ENCODE measurements at places on chromosomes 6 and 20.

- DNase-seq, result no peak
These were observed 47.5 kb downstream of the EFCAB8 start for GRCh38 chr20:32906200-32906599.

- DNase-seq, result no peak
These were observed 7.9 kb downstream of the RREB1 start for GRCh38 chr6:7115543-7116231.

DNA sequence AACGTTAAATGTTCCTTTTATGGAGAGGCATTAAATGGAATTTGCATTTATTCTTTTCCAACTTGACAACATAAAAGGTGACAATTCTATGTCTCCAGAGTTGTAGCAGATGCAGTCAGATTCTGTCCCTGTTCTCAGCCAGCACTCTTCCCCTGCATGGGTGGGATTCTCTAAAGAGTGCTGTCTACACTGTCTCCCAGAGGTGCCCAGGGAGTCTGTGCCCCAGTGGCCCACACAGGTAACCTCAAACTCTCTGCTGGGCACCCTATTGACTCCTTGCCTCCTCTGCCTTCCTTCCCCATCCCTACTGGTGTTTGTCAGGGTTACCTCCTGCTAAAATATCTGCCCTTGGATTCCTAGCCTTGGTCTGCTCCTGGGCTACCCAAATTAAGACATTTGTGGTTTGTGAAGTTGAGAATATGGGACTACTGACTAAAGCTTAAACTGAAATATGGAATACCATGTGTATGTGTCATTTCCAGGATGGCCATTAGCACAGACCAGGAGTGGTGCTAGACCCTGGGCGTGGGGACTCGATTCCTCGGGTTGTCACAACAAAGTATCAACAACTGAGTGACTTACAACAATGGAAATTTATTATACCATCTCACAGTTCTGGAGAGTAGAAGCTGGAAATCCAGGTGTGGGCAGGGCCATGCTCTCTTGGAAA, 284.7 kb downstream of the CDH26 start:
- no peak for DNase-seq

GRCh38 chr20:35465976-35466375, 10.6 kb downstream of the CEP250 start:
- no peak for DNase-seq

GRCh38 chr20:10277616-10278015, 59.0 kb downstream of the SNAP25 start:
- no peak for DNase-seq

DNA sequence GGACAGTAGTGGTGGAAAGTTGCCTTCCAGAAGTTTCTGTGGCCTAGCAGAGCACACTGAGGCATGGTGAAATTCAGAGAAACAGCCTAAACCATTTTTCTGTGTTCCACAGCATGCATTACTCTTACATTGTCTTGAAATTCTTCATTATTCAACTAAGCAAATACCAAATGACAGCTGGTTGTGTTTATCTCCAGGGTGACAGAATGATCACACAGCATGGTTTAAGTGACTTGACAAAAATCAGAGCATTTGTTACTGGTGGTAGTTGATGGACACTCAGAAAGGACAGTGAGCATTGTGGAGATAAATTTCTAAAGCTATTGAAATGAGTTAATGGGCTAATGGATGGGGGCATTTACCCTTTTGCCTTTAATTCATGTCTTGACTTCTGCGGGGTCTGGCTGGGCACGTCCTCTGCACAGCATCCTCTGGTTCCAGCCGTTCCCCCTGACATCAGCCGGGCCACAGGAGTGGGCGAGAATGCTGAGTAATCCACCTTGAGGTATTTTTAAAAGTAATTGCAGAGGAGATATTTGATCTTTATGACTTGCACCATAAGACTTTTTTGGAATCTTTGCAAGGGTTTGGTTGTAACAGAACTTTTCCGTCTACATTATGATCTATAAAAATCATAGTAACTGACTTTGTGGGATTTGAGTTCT, 78.9 kb upstream of the SCP2D1 start:
- no peak for DNase-seq

GRCh38 chr6:90218959-90219208, 77.8 kb downstream of the BACH2 start:
- no peak for DNase-seq

- DNase-seq, result no peak
These were observed 682.0 kb downstream of the GRIK2 start for GRCh38 chr6:102075539-102075938.

DNA sequence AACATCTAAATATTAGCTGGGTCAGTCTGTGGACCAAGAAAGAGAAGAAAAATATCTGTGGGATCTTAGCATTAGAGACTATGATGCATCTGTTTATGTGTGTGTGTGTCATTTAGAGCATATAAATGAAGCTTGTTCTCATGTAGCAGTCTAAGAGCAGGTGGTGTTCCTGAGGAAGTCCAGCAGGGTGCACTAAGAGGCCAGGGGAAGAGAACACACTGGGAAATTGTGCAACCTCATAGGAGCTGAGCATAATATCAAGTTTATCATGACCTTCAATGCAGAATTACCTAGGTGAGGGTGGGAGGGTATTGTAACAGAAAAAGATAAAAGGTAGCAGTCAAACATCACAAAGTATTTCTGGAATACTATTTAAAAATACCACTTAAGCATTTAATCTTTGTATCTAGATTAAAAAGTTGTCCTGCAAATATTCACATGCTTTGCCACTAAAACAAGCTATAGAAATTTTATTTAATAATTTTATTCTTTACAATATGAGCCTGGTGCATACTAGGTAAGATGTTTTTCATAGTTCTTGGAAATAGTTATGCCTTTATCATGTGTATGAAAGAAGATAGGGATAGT, 80.5 kb downstream of the SMPDL3A start:
- no peak for DNase-seq

GRCh38 chr20:3340443-3340842, 67.0 kb downstream of the DNAAF9 start:
- no peak for DNase-seq

GRCh38 chr6:79399499-79399898, 137.7 kb downstream of the LCA5 start:
- no peak for DNase-seq

GRCh38 chr20:35312318-35312717, 20.1 kb upstream of the FAM83C start:
- DNase-seq, result no peak

GRCh38 chr6:72922401-72922800, 300.5 kb downstream of the KCNQ5 start:
- no peak for DNase-seq

DNA sequence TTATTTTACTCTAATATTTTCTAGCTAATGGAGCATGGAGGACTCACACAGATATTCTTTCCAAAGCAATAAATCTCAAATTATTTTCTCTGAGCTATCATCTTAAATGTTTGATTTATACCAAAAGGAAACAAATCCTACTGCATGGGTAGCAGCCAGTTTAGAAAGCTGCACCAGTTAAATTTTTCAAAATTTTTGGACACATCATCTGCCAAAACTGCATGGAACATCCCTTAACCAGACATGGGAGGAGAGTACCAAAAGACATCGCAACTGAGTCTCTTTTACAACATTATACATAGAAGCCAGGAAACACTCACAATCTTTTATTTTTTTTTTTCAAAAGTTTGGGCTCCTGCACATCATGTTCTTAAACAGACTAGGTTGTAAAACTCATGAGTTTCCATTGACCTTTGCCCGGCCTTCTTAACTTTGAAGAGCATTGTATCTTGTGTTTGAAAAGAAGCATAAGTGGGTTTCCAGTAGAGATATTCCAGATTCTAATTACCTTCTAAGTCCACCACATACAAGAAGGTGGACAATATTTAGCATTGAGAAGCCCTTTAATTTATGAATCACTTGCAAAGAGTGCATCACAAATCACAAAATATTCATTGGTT, 87.7 kb upstream of the HMGCLL1 start:
- no peak for DNase-seq

DNA sequence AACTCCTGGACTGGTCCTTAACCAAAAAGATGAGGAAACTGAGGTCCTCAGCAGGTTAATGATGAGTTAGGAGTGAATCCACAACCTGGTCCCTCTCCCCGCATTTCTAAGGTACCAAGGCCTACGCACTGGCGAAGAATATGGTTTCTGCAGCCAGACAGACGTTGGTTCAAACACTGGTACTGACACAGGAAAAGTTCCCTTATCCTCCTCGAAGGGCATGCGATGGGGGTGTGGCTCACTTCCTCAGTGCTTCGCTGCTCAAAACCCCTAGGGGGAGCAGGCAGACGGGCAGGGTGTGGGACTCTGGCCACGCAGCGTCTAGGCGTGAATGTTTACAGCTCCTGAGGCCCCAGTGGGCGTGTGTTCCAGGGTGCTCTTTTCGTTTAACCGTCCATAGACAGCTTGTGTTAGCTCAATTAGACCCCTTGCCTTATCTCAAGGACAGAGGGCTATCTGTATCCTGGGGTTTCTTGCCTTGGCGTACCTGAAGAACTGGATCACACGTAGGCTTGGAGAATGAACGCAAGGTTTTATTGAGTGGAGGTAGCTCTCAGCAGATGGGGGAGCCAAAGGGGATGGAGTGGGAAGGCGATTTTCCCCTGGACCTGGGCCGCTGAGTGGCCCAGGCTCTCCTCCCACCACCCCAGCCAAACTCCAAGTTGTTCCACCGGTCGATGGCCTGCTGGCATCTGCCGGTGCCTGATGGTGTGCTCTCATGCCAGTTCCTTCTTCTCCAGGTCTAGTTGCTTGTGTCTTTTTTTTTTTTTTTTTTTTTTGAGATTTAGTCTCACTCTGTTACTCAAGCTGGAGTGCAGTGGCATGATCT, 31.8 kb upstream of the PTPN1 start:
- DNase-seq, result peak; percentile 68

- DNase-seq, result no peak
These were observed 121.6 kb downstream of the PREX1 start for GRCh38 chr20:48706116-48706656.

- no peak for DNase-seq
These were observed 157.6 kb downstream of the LAMP5 start for GRCh38 chr20:9672027-9672426.

DNA sequence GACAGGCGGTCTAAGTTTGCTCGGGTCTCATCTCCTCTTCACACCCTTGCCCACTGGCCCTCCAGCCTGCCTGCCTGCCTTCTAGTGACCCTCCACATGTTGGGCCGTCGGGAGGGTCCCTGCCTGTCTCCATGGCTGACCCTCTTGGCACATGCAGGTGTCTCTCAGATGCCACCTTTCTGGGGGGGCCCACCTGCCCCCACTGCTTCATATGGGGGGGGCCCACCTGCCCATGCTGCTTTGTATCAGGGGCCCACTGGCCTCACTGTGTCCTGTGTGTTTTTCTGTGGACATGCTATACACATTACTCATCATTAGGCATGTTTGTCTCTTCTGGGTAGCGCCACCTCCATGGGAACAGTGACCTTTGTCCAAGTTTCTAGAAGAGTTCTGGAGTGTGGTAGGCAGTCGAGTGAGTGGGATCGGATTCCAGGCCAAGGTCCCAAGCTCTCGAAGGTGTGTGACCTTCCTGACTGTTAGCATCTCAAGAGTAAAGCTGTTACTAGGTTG, 40.4 kb upstream of the KIF25 start:
- no peak for DNase-seq

- DNase-seq, result no peak
These were observed 70.1 kb upstream of the TULP4 start for GRCh38 chr6:158242071-158242606.

DNA sequence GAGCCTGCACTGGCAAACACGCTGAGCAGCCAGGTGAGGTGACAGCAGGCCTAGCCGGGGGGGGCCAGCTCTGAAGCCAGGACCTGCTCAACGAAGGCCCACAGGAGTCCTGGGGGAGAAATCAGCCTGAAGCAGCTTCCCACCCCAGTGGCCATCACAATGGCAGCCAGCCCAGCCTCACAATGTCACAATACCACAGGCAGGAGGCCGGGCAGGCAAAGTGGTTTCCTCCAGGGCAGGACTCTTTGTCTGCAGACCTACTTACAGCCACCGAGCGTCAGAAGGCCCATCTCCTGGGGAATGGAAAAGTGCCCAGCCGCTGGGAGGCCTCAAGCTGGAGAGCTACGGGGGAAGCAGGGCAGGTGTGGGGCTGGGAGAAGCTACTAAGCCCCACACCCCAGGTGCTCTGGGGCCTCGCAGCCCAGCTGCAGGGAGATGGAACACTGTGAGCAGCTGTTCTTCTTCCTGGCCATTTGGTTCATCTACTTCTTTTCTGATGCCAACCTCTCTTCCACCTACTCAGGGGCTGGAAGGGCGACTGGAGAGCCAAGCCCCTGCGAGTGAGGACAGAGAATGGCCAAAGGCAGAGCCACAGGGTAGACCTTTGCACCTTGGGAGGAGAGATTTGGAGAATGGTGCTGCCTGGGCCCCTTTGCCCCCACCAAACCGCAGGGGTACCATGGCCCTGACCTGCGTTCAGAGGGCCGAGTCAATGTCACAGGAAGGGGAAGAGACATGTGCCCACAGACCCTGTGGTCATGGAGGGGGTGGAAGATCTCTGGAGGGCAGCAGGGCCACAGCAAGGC, 22.3 kb upstream of the AVP start:
- no peak for DNase-seq

DNA sequence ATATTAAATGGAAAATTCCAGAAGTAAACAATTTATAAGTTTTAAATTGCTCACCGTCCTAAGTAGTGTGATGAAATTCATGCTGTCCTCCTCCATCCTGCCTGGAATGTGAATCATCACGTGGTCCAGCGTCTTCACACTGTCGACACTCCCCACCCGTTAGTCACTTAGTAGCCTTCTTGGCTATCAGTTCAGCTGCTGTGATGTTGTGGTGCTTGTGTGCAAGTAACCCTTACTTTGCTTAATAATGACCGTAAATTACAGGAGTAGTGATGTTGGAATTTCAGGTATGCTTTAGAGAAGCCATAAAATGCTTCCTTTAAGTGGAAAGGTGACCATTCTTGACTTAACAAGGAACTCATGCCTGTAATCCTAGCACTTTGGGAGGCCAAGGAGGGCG, 25.2 kb downstream of the RIOK1 start:
- DNase-seq, result no peak

GRCh38 chr6:137155830-137156229, 17.6 kb downstream of the IL22RA2 start:
- no peak for DNase-seq

DNA sequence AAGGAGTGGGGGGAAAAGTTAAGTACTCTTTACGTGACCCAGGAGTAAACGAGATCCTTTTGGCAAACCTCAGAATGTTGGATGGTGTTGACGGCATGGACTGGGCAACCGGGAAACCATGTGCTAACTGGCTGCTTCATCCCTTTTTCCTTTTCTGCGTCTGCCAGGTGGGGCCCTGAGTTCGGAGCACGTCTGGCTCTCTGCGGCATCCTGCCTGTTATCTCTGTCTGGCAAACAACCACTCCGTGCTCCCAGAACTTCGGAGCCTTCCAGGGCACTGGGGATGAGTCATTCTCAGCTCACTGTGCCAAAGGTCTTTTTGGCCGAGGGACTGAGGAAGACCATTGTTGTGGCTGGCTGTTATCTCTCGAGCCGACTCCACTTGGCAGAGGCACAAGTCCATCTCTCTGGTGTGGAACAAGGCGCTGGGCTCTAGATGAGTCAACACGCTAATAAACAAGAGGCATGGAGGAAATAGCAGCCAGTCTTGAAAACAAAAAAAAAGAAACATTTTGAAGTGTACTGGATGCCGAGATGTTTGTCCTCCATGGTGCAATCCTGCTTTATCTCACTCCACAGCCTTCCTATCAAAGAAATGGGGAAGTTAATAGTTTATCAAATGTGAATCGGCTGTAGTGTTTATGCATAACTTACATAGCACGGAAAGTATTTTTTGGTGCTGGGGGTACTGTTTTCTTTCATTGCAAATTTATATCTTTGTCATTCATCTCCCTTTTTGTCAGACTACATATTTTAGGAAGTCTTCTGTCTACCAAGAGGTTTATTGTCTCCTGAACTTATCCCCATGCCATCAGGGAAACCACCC, 64.6 kb upstream of the TXNDC5 start:
- no peak for DNase-seq

Measured in activated T-cell treated with anti-CD3 and anti-CD28 coated beads for 48 hours (primary cell).